ENCODE measurements at places on chromosomes 6 and 20.

GRCh38 chr6:91782802-91783201, 1195.9 kb upstream of the MAP3K7 start:
- no peak for DNase-seq

GRCh38 chr6:3630258-3630835, 121.2 kb downstream of the PXDC1 start:
- DNase-seq, result no peak

DNA sequence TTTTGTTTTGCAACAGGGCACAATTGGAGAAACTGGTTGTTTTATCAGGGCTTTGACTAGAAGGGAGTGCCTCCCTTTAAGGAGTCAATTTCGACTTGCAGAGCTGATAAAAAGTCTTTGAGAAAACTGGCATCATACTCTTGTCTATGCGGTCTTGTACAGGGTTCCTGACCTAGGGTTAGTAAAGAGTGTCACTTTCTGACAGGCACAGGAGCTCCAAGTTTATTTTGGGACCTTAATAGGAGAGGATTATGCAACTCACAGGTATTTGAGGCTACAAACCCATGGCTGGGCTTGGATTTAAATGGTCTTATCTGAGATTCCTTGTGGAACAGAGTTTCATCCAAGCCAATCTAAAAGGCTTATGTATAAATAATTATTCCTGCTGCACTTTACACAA, 365.4 kb downstream of the HTR1B start:
- DNase-seq, result no peak

DNA sequence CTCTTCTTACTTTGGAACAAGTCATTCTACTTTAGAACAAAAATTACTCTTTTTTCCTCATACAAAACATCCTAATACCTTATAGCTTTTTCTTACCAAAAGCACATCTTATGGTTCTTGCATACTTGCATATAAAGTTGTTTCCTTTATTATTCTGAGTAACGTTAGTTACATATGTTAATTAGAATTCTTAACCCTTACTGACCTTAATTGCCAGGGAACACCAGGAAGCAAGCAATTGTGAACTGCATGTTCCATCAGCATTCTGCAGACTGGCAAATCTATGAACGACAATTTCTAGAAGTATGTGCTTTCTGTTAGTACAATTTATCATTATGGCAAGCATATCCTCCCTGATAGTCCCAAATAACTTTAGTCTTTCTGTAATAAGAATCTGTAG, 831.0 kb downstream of the C6orf118 start:
- no peak for DNase-seq

GRCh38 chr6:81331526-81331925, 421.0 kb downstream of the TENT5A start:
- peak; percentile 61 for DNase-seq

GRCh38 chr20:20593447-20594170, 118.8 kb downstream of the RALGAPA2 start:
- DNase-seq, result peak; percentile 10

DNA sequence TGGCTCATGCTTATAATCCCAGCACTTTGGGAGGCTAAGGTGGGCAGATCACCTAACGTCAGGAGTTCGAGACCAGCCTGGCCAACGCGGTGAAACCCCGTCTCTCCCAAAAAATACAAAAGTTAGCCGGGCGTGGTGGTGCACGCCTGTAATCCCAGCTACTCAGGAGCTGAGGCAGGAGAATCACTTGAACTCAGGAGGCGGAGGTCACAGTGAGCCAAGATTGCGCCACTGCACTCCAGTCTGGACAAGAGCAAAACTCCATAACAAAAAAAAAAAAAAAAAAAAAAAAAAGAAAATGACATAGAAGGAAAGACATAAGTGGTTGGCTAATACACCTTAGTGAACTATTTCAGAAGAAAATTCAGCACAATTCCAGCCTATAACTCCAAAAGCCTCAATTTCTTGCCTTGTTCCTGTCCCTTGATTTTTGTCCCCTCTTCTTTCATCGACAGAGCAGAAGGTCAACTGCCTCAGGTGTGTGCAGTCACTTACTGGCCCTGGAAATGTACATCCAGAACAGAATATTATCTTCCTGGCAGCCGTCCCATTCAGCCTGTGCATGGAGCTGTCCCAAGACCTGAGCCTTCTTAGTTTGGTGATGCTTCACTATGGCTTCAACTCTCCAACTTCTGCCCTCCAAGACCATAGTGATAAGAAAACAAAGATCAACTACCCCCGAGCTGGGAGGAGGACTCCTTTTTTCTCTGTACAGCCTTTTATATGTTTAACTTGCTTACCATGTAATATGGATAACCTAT, 117.6 kb downstream of the LY86 start:
- no peak for DNase-seq

- DNase-seq, result no peak
Observed at GRCh38 chr6:134424798-134425170, 106.9 kb upstream of the SGK1 start.

DNA sequence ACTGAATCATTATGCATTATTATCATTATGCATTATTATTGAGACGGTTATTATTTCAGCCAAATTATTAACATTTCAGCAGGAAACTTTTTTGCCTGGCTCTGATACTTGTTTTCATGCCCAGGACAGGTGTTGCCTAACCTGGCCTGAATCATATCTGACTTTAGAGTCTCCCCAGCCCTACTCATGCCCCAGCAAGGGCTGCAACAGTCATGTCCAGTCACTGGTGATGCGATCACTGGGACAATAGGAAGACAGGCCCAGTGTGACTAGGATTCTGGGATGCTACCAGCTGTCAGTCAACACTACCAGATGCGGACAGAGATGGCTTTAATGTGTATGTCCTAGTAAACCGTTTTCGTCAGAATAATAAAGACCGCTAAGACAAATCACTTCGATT, 285.0 kb downstream of the KHDC1L start:
- DNase-seq, result no peak

GRCh38 chr20:41453010-41453950, 86.7 kb upstream of the EMILIN3 start:
- DNase-seq, result no peak

GRCh38 chr6:54377776-54378175, 69.5 kb downstream of the TINAG start:
- DNase-seq, result no peak

DNA sequence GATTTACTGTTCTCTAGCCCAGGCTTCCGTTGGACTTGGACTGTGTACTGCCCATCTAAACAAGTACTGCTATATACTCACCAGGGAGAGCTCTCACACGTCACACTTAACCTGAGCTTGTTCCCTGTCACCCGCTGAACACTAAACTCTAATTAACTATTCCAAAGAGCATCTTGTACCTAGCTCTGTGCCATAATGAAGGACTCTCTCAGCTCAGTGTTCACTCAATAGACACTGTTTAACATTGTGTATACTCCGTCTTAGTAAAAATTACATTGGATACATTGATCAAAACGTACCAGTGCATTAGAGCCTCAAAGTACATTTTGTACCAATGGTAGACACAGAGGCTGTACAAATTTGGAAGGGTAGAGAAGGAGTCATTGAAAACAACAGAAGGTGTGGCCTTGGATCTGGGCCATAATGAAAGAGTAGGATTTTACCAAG, 55.4 kb upstream of the EPHA7 start:
- no peak for DNase-seq

DNA sequence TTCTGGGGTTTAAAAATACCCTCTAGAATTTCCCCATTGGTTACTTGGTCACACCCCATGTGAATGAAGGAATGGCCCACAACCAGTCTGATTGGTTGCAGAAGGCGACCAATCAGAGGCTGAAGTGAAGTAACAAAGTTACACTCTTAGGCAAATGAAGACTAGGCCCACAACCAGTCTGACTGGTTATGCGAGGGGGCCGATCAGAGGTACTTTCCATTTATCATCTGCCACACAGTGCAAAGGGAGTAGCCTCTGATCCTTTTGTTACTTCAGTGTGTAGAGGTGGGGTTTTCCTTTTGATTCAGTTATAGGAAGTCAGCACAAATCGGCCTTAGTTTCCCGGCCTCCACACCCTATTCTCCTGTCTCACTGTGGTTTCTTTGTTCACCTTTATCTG, 61.2 kb upstream of the SGK1 start:
- no peak for DNase-seq

DNA sequence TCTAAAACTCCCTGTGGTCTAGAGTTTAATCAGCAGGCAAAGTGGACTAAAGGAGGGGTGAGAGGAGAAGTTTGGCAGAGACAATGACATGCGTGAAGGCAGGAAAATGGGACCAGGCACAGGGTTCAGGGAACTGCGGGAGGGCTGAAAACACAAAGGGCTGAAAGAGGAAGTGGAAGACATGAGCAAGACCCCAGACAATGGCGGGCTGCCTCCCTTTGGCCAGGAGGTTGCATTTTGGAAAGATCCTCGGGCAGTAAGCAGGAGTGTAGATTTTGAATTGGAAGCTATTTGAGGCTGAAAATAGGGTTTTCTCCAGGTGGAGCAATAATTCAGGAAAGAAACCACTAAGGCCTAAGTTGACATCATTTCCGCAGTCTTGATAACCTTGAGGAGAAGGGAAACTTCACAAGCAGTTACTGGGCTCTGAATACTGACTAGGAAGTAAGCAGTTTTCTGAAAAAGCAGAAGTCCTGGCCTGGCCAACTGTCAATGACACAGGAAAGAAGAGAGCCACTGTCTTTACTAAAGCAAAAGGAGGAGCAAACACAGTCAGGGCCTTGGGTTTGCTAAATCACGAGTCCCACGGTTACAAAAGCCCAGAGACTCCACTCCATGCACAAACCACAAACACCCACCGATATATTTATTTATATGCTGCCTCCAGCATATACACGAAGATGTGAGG, 3.4 kb downstream of the LY86 start:
- no peak for DNase-seq

DNA sequence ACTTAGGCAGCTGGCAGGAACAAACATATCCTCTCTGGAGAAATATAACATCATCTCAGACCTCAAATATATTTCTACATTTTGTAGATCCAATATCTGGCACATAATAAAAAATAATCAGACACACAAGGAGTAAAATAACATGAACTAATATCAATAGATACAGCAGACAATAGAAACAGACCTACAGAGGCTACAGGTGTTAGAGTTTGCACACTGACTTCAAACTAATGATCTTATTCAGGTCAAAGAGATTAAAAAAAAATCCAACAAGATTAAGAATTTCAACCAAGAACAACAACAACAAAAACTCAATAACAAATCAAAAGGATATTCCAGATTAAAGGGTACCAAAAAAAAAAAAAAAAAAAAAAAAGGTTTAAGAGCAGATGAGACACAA, 13.9 kb upstream of the CDYL start:
- no peak for DNase-seq

- DNase-seq, result no peak
Observed at GRCh38 chr6:118403036-118403435, 145.1 kb upstream of the PLN start.

DNA sequence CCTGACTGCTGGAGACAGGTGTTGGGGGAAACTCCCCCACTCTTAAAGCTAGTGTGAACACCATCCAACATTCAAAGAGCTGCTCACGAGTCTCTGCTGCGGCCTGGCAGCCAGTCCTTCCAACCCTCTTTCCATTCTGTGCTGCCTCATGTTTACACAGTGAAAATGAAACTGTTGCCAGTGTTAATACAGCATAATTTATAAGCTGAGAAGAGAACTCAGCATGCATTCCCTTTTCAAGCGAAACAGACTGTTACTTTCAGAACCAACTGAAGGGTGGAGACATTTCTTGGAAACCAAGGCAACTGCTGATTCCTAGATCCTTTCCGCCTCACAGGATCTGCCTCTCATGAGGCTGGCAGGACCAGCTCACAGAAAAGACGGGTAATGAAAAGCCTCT, 533.8 kb upstream of the ID4 start:
- no peak for DNase-seq

GRCh38 chr6:157822245-157823000, 623 bp upstream of the SNX9 start:
- DNase-seq, result no peak

DNA sequence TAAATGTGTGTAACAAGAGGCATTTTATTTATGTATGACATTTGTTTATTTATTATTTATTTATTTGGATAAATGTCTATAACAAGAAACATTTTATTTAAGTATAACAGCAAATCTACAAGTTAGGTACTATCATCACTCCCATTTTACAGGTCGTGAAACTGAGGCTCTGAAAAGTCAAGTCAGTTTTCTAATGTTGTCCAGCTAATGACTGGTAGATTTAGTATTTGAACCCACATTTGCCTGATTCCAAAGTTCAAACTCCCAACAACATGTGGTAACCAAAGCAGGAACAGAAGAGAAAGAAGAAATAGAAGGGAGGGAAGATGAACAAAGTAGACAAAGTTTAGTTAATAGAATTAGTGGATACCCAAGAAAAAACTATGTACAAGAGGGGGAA, 32.9 kb downstream of the BCAS1 start:
- DNase-seq, result no peak

DNA sequence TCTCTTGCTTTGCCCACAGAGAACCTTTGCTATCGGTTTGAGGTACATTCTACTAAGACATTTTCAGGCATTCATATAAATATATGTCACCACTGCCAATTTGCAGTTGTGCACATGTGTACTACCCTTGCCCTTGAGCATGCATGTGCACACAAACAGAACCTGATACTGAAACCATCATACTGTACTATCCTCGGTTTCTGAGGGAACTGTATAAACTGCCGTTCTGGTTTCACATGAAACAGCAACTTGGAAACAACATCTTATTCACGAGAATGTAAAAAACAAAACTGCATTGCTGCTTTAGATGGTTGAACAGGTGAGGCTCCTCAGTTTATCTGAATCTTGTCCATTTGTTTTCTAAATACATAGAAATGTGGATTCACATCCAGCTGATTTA, 151.2 kb upstream of the TMEM170B start:
- no peak for DNase-seq

- no peak for DNase-seq
Observed at GRCh38 chr20:62473717-62474603, 1.8 kb downstream of the GATA5 start.

GRCh38 chr20:57705127-57705899, 4.5 kb downstream of the PMEPA1 start:
- DNase-seq, result no peak

DNA sequence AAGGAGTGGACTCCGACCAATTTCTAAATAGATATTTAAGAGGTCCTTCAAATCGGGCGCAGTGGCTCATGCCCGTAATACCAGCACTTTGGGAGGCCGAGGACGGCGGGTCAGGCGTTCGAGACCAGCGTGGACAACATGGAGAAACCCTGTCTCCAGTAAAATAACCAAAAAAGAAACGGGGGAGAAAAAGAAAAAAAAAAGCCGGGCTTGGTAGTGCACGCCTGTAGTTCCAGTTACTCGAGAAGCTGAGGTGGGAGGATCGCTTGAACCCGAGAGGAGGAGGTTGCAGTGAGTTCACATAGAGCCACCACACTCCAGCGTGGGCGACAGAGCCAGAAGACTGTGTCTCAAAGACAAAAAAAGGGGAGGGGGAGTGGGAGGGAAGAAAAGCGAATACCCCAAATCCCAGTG, 53.3 kb upstream of the HFE start:
- no peak for DNase-seq
